Psoas muscle (tissue), 8 donors: ENCODE measurements at places on chromosomes 11 and 22.

DNA sequence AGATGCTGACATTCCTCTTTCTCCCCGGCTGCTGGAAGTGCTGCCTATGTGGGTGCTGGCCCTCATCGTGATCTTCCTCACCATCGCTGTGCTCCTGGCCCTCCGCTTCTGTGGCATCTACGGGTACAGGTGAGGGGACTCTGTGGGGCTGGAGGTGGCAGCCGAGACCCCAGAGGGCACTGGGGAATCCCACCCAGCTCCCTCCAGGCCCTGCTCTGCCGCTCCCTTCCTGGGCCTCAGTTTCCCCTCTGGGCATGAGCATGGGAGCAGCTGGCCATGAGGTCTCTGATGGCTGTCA is 21.8 kb downstream of the CSF2RB start:
- DNase-seq, result no peak

- no peak for DNase-seq
These were observed 7.2 kb downstream of the COA4 start for GRCh38 chr11:73869332-73869949.

DNA sequence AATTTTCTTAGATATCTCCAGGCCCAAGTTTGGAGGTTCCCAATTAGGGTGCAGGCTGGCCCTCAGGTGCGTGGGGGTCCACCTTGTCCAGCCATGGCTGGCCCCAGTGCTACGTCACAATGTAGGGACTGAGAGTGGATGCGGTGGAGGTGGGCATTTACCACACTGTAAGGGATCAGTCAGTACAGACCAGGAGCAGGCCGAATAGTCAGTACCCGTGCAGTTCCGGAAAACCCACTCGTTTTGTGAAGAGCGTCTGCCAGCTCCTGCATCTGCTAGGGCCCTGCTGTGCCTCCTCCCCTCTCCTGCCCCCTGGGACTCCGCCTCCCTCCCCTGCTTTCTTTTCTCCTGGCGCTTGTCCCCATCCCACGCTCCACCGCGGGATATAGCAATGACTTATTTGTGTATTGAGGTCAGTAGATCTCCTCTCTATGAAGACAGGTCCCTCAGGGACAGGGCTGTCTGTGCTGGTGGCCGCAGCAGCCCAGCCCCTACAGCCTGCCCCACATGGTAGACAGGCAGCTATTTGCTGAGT is 50.4 kb upstream of the SEPTIN5 start:
- peak; percentile 79 for DNase-seq

DNA sequence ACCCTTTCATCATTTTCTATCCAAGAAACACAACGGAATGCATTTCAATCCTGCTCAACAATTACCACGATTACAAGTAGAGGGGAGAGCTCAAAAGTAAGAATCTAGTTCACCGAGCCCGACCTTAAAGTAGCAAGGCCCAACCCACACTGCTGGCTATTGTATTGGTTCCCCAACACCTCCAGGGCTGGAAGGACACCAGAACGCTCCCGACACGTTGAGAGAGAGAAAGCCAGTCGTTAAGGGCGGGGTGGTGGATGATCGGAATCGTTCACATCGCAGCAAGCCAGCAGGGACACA is 690 bp downstream of the CKAP5 start:
- no peak for DNase-seq

DNA sequence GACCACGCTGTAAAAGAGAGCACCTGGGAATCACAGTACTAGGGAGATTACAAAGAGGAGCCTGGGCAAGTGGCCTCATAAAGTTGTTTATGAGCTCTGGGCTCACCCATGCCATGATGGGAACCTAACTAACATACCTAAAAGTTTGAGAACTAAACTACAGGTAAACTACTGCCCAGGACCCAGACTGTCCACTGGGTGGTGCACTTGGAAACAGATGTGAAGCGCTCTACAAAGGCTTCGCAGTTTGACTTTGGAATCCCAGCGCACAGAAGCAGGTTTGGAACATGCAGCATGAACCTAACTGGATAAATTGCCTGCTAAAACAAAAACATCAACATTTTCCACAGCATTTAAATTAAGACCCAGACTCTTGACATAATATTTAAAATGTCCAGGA is 418.6 kb downstream of the FAM181B start:
- DNase-seq, result no peak

DNA sequence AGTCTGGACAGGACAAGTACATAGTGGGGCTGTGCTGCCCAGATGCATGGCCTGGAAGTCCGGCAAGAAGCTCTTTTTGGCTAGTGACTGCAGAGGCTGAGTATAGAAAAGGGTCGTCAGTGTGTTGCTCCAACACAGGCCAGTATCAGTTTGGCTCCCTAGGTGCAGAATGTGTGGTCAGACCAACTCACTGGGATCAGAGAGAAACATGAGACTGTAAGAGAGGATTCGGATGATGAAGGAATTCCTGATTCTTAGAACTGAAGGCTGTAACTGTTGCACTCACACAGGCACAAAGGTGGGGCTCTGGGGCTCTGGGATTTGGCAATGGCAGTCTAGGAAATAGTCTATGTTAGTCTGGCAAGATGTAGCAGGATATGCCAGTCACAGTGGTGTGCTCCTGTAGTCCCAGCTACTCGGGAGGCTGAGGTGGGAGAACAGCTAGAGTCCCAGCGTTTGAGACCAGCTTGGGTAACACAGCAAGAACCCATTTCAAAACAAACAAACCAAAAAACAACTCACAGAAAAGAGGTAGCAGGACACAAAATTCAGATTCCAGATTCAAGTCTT is 11.1 kb upstream of the UPB1 start:
- no peak for DNase-seq

GRCh38 chr11:31160504-31161422 is 208.8 kb downstream of the DCDC1 start:
- DNase-seq, result no peak

DNA sequence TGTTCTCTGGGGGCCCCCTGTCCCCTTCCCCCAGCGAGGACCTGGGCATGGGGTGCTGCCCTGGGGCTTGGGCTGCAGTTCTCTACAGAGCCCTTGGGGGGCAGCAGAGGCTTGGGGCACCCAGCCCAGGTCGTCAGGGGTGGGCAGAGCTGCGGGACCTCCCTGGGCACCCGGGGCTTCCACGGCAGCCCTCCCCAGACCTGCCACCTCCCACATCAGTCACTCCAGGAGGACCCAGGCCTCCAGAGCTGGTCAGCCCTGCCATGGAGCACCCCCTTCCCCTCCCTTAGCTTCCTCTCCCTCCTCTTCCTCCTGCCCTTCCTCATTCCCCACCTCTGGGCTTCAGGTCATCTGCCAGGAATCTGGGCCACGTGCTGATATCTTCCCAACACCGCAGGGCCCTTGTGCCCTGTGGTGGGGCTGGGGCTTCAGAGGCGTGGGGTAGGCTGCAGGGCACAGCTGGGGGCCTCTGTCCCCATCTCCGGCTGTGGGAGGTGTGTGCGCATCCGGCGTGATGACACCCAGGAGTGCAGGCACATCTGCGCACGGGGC is 5.8 kb downstream of the TSPAN4 start:
- no peak for DNase-seq
